ENCODE measurements at places on chromosomes 12 and 14. TPM values are rescaled to one million over a fixed set of nuclear protein-coding genes. Genes with fewer than 3 reads are reported as not detected.

Gene VRTN
- not detected for total RNA-seq

Gene SYNE3
- 27.6 TPM for total RNA-seq

Gene SMCO3
- total RNA-seq, result not detected

Gene CLEC2D
- total RNA-seq, result 167 TPM

Gene PTMS
- 1.9 TPM for total RNA-seq

Gene AHNAK2
- total RNA-seq, result 0.10 TPM

Gene TMEM233
- total RNA-seq, result not detected

Gene KRT2
- total RNA-seq, result 0.94 TPM

Gene NANOG
- not detected for total RNA-seq

Gene L2HGDH
- 1.2 TPM for total RNA-seq

Gene EEF1AKMT3
- 1.7 TPM for total RNA-seq

Gene IGFBP6
- total RNA-seq, result not detected

Gene CAMKK2
- total RNA-seq, result 8.8 TPM

Gene KLHL33
- 0.10 TPM for total RNA-seq

Gene TSPAN19
- not detected for total RNA-seq

Gene SVOP
- not detected for total RNA-seq

Measured in mononuclear cell (primary cell).